SIG-M5 (cell line): ENCODE measurements at places on chromosomes 11 and 22.

DNA sequence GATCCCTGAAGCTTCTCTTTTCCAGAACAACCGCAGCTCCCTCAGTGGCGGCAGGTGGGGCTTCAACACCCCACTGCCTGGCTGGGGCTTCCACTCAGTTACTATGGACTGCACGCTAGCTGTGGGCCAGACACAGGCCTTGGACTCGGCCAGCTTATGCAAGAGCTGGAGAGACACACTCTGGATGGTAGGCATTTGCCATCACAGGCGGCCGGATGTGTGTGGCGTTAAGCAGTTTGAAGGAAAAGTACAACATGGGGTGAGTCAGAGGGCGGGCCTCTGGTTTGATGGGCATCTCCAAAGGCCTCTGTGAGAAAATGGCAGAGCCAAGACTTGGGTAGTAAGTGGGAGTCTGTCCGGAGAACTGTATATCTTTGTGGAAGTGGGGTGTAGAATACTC is 17.6 kb downstream of the KCNJ4 start:
- DNase-seq: no peak

DNA sequence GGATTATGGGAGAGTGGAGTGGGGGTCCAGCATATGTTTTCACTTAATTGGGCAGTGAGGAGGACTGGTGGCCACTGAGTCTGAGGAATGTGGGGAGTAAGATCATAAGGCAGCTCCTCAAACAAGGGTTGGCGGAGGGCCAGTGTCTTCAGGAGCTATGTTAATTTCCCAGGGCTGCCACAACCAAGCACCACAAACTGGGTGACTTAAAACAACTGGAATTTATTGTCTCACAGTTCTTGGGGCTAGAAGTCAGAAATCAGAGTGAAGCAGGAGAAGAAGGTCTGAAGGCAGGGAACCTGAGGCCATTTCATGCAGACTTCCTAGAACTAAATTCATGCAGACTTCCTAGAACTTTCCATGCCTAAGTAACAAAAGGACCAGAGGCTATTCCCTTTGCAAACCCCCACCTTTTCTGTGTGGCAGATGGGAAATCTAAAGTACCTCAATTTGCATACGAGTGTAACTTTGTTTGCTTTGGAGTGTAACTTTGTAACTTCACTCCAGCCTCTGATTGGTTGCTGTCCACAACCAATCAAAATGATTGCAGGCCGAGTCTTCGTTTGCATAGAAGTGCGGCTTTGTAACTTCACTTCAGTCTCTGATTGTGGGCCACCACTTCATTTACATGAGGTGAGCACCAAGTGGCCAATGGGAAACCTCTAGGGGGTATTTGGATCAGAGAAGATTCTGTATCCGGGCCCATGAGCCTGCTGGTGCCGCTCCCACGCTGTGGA is 50.5 kb upstream of the ZBED5 start:
- no peak for DNase-seq

- no peak for DNase-seq
Observed at GRCh38 chr22:27093422-27093821, 436.0 kb downstream of the MIAT start.

GRCh38 chr22:26748845-26749244 is 91.5 kb downstream of the MIAT start:
- DNase-seq: no peak

GRCh38 chr11:120383518-120384155 is 47.4 kb downstream of the ARHGEF12 start:
- DNase-seq: no peak

DNA sequence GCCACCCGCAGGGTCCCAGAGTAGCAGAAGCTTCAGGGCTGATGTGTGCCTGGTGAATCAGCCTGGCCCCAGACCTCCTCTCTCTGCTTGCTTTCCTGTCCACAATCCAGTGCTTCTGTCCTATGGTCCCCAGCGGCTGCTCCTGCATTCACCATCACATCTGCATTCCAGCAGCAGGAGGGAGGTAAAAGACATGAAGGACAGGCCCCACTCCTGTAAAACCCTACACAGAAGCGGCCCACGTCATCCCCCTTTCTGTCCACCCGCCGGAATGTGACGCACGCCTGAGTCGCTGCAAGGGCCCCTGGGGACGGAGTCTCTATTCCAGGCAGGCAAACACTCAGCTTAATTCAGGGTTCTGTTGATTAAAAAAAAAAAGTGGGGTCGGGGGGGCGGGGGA is 58.3 kb downstream of the CDKN1C start:
- no peak for DNase-seq

DNA sequence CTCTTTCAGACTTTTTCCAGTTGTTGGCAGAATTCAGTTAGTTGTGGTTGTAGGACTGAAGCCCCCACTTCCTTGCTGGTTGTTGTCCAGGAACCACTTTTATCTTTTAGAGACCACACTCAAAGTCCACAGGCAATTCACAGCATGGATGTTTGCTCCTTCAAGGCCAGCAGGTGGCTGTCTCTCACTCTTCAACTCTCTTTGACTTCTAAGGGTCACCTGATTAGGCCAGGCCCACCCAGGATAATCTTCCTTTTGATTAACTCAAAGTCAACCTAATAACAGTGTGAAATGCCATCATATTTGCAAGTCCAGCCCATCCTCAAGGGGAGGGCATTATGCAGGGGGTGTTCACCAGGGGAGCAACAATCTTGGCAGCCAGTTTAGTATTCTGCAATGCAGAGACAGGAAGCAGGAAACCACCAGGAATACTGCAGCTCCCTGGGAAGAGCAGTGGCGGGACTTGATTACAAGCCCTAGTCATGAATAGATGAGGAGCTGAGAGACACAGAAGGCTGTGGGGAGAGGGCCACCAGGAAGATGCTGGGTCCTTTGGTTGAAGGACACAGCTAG is 52.4 kb downstream of the LRRC74B start:
- no peak for DNase-seq

- DNase-seq: no peak
Observed at GRCh38 chr11:115418626-115419025, 85.6 kb downstream of the CADM1 start.

GRCh38 chr22:38136607-38137006 is 26.1 kb upstream of the BAIAP2L2 start:
- no peak for DNase-seq

DNA sequence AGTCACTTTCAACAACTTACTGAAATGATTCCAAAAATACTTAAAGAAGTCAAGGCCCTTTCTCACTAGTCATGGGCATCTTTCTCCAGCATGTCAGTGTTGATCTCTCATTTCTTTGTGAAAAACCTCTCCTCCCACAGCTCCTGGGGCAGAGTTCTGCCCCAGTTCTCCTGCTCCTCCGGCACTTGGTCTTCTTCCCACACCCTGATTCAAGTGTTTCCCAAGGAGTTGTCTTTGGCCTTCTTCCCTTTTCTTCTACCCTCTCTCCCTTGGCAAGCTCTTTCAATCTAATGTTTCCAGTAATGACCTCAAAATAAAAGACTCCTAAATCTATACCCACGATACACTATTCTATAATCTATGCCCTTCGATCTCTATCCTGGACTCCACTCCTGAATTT is 42.1 kb upstream of the CCDC34 start:
- DNase-seq: no peak

DNA sequence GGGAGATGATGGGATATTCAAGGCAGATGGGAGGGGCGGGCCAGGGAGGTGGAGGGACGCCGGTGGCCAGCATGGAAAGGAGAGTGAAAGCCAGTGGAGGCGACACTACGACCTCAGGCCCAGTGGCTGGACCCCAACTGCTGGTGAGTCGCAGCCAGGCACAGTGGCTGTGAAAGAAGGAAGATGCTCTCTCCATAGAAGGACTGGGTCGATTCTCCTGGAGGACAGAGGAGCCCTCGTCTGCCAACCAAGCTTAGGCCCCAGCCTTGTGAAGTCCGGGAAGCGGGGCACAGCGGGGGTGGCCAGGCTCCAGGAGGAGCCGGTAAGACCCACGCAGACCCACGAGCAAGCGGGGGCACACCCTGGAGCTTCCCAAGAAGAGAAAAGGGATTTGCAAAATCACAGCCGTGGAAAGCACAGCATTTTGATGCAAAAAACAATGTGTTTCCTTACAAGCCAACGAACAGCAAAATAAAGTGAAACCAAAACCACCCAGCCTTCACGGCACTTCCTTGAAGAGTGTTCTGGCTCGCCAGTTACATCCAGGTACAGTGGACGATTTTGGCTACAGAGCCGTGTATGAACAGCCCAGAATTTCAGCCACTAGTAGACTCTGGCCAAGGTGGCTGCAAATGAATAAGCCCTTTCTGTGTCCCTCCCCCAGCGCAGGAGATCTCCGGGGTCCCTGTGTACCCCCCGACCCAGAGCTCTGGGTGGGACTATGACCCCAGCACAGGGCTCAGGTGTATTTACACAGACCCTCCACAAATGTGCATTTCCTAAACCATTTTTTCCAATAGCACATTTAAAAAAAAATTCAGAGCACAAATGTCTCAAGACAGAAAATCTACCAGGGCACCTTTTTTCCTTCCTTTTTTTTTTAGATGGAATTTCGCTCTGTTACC is 96.9 kb downstream of the TRMU start:
- DNase-seq: no peak

GRCh38 chr11:40095446-40095845 is 1364.0 kb downstream of the LRRC4C start:
- DNase-seq: no peak

- no peak for DNase-seq
Observed at GRCh38 chr22:43824724-43825420, 12.8 kb upstream of the EFCAB6 start.

DNA sequence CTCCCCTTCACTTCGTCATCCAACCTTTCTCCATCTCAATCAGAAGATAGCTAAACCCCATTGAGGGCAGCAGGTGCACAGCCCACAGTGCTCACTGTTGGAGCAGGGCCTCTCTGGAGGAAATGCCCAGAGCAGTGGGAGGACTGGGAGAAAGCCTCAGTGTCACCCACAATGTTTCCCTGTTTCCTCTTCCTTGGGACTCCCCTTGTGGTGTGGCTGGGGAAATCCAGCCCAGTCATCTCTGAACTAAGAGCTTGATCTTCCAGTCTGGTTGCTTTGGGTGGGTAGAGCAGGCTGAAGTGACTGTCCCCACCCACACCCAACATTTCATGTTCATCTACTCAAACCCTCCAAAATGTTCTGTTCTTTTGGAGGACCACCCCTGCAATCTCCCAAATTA is 29.8 kb upstream of the EED start:
- no peak for DNase-seq

DNA sequence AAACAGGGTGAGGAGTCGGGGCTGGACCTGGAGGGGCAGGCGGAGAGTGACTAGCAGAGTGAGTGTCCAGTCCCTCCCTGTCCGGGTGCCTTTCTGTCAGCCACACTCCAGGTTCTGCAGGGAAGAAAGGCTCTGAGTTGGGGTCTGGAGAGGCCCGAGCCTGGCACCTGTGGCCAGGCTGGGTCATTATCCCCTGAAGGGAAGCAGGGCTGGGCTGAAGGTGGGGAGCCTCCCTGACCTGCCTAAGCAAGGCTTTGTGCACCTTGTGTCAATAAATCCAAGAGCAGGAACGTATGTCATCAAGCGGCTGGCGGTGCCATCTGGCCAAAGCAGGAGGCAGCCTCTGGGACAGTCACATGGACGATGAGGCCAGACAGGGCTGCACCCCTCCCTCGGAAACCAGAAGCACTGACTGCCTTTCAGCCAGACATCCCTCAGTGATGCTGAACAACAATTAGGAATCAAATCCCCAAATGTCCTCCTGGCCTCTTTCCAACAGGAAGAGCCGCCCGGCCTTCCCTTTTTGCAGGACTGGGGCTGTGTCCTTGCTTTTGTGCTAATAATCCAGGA is 73.9 kb upstream of the FGF3 start:
- DNase-seq: no peak

DNA sequence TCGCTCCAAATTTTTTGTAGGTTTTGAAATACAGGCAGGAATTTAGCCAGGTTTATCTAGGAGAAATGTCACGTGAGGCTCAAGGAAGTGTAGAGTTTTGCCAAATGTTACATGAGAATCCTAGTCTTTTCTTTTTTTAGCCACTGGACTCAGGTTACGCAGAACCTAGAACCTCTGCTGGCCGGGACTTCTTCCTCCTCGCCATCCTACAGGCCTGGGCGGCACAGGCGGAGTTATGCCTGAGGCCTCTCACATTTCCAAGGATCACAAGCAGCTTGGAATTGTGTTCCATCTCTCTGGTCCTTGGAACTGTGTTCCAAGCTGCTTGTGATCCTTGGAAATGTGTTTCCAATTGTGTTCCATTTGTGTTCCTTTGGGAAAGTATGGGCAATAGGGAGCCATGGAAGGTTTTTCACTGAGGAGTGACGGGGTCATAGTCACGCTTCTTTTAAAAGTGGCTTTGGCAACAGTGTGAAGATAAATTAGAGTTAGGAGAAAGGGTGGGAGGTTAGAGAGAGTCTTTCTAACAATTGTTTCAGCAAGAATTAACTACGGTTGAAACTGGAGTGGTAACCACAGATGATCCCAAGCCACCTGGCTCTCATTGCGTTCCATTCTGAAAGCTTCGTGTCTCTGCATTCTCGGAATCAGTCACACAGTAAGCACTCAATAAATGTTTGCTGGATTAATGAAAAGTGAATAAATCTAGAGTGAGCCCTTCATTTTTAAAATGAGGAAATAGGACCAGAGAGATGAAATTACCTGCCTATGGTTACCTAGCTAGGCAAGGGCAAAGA is 12.5 kb upstream of the POU2AF1 start:
- DNase-seq: no peak

- DNase-seq: no peak
Observed at GRCh38 chr22:50035976-50036724, 21.9 kb downstream of the TTLL8 start.

DNA sequence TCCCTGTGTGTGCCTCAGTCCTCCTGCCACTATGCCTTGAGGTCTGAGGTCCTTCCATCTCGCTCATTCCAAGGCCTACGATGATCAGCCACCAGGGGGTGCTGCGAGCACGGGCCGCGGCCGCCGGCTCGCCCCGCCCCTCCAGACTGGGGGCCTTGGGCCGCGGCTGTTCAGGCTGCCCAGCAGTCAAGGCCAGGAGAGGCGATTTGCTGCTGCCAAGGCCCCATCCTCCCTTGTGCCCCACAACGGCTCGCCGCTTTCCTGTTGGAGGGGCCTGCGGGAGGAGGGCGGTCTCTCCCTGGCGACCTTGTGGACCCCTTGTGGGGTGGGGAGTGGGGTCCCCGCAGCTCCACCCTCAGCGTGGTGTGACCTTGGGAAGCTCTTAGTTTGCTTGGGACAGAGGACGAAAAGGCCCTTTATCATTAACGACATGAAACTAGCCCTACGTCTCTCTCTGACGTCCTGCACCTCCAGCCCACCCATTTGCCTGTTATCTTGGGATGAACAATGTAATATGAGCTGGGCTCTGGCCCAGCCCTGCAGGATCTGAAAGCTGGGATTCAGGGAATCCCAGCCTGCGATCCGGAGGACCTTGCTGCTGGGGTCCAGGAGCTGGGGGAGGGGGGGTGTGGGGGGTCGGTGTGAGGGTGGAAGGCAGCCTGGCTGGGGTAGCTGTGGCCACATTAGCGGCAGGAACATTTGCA is 5.3 kb upstream of the GALR3 start:
- no peak for DNase-seq
